ENCODE measurements at places on chromosomes 6 and 20.

DNA sequence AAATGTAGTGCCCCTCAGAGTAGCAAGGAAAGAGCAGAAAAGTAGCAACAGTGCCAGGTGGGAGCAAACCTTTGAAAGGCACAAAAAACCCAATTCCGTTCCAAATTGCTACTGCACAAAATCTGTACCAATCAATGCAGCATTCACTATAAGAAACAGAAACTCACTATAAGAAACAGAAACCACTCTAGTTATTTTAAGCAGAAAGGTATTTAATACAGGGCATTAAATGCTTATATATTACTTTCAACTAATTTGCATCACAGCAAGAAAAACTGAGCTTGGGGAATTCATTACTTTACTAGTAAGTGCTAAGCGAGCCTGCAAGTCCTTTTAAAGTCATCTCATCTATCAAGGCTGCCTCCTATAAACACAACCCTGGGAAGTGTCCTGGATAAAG is 116.5 kb upstream of the OLIG3 start:
- DNase-seq, result no peak

- peak; percentile 93 for DNase-seq
These were observed 548.5 kb downstream of the CD83 start for GRCh38 chr6:14665827-14666724.

DNA sequence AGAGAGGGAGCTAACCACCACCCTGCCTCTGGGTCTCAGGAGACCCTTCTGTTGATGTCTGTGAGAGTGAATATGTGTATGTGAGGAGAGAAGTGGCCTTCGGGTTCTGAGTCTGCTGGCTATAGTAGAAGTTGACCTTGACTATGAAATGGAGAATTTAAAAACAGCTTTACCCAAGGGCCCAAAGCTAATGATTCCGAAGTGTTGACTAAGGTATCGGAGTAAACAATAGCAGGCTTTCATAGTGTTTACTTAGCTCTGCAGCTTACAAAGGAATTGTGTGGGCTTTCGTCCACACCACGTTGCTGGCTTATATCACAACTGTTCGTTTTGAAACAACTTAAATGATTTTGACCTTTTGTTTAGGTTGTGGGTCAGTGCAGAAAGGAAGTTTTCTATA is 126.5 kb upstream of the JAG1 start:
- no peak for DNase-seq

DNA sequence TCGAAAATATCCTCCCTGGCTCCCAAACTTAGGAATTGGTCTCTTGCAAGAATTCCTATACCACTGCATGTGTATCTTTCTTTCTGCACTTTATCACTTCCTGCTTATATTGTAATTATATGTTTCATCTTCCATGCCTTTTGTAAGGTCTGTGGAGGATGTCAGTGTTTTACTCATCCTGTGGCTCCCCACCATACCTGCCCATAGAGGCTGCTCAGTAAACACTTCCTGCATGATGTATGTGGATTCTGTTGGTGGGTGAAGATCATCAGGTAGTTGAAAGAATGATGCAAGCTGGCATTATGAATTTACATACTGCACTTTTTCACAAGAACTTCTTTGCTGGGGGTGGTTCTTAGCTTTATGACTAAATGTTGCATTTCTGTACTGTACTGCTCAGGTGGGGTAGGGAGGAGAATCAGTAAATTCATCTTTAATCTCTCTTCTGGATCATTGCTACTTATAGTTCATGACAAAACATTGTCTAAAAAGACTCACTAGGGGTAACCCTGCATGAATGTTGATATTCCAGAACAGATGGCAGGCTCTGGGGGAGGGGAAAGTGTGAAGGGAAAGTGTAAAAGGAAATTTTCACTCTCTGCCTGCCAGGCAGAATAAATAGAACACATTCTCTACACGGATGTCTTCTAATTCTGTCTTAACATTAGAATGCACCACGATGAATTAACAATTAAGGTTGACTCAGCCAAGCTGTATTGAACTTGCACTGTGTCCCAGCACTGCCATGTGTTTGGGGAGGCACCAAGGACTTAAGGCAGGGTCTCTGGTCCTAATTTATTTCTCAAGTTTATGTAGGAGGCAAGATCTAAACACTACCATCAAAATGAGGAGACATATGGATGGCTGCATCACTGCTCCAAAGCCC is 36.0 kb upstream of the KLHL31 start:
- DNase-seq, result no peak

DNA sequence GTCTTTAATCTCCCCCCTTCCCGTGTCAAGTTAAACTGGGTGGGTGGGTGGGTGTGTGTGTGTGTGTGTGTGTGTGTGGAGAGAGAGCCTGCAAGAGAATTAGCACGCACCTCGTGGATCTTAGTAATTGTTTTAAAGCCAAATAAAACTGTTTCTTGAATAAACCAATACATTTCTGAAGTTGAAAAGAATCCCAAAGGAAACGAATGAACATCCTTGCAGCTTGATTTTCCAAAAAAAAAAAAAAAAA is 381 bp upstream of the BICRAL start:
- no peak for DNase-seq

DNA sequence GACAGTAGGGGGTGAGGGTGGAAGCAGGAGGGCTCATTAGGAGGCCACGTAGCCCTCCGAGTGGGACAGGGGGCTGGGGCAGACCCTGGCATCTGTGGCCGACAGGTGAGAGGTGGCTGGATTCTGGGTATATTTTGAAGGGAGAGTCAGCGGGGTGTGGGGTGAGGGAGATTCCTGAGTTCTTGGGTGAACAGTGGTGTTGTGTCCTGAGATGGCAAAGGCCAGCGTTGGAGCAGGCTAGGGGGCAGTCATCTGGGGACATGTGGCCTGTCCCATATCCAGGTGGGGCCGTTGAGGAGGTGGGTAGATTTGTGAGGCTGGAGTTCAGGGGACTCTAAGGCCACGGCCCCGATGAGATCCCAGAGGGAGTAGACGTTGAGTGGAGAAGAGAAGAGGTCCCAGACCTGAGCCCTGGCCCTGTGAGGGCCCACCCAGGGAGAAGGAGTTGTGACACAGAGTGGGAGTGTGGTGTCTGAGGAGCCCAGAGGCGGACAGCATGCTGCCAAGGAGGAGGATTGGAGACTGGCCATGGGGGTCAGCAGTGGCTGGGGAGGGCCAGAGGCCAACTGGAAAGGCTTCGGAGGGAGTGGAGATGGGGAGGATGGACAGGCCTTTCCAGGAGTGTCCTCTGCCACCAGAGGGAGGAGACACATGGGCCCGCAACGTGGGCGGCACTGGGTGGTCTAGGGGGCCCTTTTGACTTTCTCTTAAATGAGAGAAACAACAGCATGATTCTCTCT is 19.6 kb downstream of the PACSIN1 start:
- no peak for DNase-seq

- no peak for DNase-seq
These were observed 11.9 kb upstream of the PLAGL1 start for GRCh38 chr6:144019929-144020328.

GRCh38 chr20:37294262-37294981 is 5.0 kb downstream of the MANBAL start:
- no peak for DNase-seq

DNA sequence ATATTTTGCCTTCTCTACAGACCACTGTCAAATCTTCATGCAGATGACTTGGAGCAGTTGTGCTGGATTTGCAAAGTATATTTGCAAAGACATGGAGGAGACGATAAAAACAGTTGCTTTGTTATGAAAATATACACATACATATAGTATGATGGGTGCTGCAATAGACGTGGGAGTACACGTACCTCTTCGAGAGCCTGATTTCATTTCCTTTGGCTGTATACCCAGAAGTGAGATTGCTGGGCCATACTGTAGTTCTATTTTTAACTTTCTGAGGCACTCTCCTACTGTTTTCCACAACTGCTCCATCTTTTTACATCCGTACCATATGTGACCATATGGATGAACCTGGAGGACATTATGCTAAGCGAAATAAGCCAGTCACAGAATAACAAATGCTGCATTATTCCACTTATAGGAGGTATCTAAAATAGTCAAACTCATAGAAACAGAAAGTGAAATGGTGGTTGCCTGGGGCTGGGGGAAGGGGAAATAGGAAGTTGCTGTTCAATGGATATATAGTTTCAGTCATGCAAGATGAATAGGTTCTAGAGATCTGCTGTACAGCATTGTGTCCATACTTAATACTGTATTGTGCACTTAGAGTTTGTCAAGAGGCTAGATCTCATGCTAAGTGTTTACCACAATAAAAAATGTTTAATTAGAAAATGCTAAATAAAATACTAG is 223.8 kb downstream of the HAO1 start:
- DNase-seq, result no peak

- DNase-seq, result no peak
These were observed 248.7 kb upstream of the JAG1 start for GRCh38 chr20:10922506-10922905.

DNA sequence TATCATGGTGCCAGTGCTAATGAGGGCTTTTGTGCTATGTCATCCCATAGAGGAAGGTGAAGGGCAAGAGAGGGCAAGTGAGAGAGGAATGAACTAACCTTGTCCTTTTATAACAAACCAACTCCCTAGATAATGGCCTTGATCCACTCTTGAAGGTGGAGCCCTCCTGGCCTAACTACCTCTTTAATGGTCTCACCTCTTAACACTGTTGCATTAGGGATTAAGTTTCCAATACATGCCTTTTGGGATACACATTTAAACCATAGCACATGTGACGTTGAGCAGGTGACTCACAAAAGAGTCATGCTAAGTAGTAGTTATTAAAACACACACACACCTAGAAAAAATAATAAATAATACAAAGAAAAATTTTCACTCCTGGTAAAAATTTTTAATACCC is 36.9 kb downstream of the CCN2 start:
- no peak for DNase-seq

GRCh38 chr20:3470208-3470626 is 601 bp upstream of the ATRN start:
- no peak for DNase-seq

- DNase-seq, result no peak
These were observed 64.9 kb downstream of the SLC23A2 start for GRCh38 chr20:4936392-4936850.

GRCh38 chr6:35687658-35688604 is 784 bp downstream of the FKBP5 start:
- no peak for DNase-seq

GRCh38 chr6:122286512-122286911 is 112.9 kb upstream of the HSF2 start:
- peak; percentile 3 for DNase-seq

DNA sequence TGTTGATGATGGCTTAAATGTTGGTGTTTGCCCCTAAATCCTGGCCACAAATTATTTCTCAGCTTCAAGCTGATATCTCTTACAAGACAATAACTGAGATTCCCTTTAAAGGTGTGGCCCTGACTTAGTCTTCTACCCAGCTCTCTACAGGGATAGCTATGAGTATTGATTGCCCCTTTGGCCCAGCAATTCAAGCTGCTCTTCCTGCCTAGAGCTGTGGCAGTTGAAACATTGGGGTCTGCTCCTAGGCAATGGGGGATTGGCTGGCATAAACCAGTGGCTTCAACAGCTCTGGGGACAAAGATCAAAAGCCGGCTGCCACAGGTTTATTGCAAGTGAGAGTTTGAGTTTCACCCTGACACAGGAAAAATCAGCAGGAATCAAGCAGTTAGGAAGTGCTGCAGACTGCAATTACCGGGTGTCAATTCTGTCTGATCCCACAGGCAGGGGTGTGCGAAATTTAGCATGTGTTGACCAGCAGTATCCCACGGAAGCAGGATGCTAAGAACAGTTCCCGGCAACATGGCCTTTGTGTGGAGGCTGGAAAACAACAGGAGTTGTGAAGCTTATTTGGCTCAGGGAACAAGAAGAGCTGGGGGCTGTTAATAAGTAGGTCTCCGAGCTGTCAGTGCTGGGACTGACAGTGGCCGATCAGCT is 66.2 kb upstream of the IYD start:
- no peak for DNase-seq

DNA sequence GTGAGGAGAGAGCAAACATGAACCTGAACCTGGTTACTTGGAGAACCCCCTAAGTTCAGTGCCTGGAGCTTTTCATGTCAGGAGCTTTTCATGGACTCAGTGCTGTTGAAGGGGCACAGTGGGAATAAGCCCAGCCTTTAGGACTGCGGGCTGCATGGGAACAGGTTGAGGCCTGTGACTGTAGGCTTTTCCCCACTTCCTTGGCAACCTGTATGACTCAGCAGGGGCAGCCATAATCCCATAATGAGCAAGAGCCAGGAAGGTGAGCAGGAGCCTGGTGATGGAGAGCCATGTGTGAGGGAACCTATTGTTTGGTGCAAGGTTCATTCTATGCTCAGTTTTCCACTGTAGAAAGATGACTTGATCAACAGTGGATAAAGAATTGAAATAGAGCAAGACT is 23.4 kb downstream of the MEP1A start:
- DNase-seq, result no peak

GRCh38 chr20:56723331-56723730 is 94.2 kb downstream of the TFAP2C start:
- no peak for DNase-seq

DNA sequence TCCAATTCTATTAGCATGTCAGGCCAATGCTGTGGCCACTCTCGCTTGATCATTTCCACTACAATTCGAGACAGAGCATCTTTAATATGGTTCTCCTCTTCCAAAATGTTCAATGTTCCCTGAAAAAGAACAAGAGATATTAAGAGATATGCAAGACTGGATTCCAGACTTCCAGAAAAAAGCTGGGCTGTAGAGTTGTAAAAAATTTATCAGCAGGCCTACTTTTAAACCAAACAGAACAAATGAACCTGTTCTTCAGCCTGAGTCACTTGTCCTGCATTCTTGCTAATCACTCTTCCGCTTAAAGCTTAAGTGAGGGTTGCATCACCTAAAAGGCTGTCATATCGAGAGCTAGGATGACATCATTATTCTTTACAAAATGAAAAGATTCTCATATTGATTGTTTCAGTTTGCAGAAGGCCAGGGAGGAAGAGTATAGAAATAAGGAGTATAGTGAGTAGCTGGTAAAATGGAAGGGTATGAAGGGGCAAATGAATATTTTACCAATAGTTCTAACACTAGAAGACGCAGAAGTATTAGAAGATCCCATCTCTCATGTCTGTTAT is 4.9 kb downstream of the XPO5 start:
- DNase-seq, result peak; percentile 46

GRCh38 chr6:4814212-4814611 is 38.0 kb downstream of the CDYL start:
- DNase-seq, result no peak

DNA sequence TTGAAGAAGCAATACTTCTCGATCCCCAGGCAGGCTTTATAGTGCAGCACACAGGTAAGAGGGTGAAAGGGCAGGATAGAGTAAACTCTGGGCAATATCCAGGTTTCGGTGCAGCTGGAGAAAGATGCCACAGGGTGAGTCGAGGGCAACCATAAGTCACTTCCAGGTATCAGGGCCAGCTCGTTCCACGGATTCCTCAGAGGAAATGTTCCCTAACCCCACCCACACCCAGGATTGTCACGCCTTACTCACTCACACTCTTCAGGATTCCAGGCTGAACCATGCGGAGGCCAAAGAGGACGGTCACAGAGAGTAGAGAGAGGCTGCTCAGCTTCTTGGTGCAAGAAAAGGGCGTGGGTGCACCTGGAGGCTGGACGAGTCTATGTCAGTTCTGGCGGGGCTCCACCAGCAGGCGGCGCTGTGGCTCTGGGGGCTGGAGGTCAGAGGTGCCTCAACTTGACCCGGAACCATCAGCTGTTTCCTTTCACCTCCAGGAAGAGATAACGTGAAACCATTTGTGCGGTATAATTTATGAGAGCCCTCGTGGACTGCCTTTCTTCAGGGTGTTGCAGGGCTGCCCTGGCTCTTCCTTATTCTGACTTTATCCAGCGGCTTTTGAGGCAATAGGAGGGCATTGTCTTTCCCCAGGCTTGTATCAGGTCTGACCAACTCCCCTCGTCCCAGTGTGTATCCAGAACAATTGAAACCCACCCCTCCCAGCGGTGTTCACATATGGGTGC is 14.5 kb upstream of the WFDC12 start:
- DNase-seq, result no peak

- no peak for DNase-seq
These were observed 402.8 kb upstream of the JAG1 start for GRCh38 chr20:11076434-11077105.
